ENCODE measurements at places on chromosomes 2 and 18. TPM values are rescaled to one million over a fixed set of nuclear protein-coding genes. Genes with fewer than 3 reads are reported as not detected.

DNA sequence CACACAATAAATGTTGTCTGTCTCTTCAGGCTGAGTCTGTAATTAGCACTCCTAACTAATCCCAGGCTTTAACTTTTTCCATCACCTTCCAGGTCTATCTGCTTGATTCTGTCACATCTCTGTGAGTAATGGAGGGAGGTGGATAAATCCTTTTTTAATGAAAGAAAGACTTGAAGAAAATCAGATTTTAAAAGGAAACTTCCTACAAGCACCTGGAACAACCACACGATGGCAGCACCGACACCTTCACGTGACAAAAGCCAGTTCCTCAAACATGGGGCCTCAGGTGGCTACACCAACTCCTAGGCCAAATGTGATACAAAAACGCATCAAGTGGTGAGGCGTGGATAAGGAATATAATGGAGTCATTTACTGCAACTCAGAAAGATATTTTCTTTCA is 41.8 kb downstream of the TGFBRAP1 start:
- H3K4me1 ChIP-seq: no peaks in the 10 kb centered on the region
- DNase-seq: peak; percentile 41
- no peaks in the 10 kb centered on the region for H3K27me3 ChIP-seq

DNA sequence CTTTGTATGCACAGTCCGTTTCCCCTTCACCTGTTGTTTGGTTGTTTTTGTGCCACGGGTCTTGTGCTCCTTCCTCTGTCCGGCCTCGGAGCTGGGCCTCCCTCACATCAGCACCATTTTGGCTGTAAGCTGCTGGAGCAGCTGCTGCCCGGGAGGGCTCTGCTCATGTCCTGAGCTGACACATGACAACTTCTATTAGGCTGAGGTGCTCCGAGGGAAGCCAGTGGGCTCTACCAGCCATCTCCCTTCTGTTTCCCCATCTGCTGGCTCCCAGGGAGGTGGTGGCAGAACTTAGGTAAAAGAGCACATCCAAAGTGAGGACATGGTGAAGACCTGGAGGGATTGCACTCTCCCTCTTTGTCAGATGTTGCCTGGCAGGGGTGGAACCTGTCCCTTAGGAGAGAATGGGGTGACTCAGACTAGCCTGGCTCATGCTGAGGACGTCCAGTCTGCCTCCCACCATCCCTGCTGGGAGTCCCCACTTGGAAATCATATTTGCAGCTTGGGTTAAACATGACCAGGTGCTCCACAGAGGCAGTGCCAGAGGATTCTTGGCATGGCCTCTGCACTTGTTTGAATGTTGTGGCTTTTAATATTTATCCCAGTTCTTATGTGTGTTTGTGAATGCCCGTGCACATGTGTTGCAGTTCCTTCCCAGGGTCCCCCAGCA is 49.8 kb upstream of the TNP1 start:
- no peak overlapping the region for H3K4me3 ChIP-seq
- no peaks in the 10 kb centered on the region for H3K27me3 ChIP-seq
- no peak for DNase-seq
- no peaks in the 10 kb centered on the region for H3K4me1 ChIP-seq
- no peaks in the 10 kb centered on the region for H3K36me3 ChIP-seq

GRCh38 chr18:6428851-6429395 is 14.2 kb upstream of the L3MBTL4 start:
- DNase-seq: no peak
- no peaks in the 10 kb centered on the region for H3K27me3 ChIP-seq
- no peak overlapping the region for H3K4me3 ChIP-seq
- no peaks in the 10 kb centered on the region for H3K36me3 ChIP-seq
- H3K4me1 ChIP-seq: no peaks in the 10 kb centered on the region

DNA sequence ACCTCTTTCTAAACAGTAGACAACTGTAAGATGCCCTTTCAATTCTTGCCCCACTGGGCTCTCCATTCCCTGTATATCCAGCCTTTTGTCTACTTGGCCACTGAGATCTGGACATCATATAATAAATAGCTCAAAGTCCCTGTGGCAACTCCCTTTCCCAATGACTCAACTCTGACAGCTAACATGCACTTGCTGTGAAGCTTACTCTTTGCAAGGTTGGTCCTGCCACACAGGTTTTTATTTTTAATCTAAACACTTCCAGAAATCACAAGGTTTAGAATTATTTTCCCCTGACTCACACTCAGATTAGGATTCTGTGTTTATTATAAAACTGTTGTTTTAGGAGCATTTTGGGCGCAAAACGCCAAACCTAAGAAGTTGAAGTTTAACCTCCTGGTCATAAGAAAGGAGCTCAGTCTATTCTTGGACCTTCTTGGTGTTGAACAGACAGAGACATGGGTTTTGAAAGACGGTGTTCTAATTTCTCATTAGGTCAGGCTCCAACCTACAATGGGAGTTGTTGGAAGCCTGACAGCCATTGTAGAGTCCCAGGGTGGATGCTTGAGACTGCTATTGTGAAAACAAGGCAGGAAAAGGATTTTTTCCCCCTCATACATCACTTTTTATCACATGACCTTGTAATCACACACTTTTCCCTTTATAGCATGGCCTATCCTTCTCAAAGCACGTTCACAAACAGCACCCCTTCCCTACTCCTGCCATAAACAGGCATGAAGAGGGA is 124.7 kb upstream of the SERPINE2 start:
- H3K4me3 ChIP-seq: no peak overlapping the region
- DNase-seq: no peak
- H3K36me3 ChIP-seq: no peaks in the 10 kb centered on the region

DNA sequence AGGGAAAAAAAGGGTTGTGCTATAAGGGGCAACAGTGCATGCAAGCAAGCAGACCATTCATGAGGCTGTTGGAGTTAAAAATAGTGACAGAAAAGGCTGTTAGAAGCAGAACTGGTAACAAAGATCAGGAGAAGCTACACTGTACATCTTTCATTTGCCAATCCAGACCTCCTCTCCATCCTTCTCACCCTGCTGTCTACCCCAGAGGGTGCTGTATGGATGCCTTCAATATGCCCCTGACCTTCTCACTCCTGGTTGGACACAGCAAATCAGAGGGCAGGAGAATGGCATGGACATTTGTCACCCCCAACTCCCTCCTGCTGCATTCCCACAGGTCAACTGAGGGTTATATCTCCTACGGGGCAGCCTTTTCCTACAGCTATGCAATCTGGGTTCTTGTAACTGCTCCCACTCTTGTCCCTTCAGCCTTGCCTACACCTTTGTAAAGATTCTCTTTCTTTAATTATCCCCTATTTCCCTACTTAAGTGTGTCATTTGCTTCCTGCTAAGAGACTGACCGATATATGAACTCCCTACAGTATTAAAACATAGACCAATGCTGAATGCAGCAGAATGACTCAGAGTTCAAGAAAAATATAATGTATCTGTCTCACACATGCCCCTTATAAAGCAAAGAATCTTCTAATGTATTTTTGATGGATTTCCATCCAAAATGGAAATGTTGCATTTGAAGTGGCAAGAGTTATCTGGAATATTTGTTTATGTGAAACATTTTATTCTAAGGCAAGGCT is 169.2 kb upstream of the NCKAP5 start:
- no peaks in the 10 kb centered on the region for H3K27me3 ChIP-seq
- H3K4me3 ChIP-seq: no peak overlapping the region
- no peak overlapping the region for H3K27ac ChIP-seq
- H3K4me1 ChIP-seq: no peaks in the 10 kb centered on the region
- no peak for DNase-seq

DNA sequence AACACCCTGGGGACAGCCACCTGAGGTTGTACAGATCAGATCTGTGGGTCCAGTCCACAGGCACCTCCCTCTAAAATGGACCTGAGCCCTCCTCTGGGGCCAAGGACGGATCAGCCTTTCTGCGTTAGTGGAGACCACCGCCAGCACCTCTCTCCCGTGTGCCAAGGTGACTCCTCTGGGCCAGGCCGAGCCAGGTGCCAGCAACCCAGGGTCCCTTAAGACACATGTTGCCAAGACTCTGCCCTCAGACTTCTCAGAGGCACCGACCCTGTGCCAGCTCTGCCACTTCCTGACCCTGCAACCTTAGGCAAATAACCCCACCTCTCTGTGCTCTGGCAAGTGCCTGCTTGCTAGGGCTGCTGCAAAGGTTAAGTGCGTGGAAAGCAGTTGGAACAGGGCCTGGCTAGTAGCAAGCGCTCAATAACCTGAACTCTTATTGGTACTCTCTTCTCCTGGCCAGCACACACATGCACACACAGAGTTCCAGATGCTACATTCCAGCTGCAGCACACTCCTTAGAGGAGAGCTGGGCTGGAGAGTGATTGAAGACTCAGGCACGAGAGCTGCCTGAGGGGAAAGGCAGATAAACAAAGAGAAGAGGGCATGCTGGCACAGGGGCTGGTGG is 105.6 kb downstream of the TNS1 start:
- DNase-seq: no peak
- no peak overlapping the region for H3K27ac ChIP-seq
- peaks cover 21% of the 10 kb centered on the region for H3K4me1 ChIP-seq
- H3K36me3 ChIP-seq: peaks cover 8% of the 10 kb centered on the region
- no peak overlapping the region for H3K4me3 ChIP-seq
- no peaks in the 10 kb centered on the region for H3K27me3 ChIP-seq

- no peaks in the 10 kb centered on the region for H3K36me3 ChIP-seq
- no peaks in the 10 kb centered on the region for H3K4me1 ChIP-seq
- H3K27ac ChIP-seq: no peak overlapping the region
- no peaks in the 10 kb centered on the region for H3K27me3 ChIP-seq
Measured at GRCh38 chr2:74679615-74680014, 25.6 kb downstream of the SEMA4F start.

DNA sequence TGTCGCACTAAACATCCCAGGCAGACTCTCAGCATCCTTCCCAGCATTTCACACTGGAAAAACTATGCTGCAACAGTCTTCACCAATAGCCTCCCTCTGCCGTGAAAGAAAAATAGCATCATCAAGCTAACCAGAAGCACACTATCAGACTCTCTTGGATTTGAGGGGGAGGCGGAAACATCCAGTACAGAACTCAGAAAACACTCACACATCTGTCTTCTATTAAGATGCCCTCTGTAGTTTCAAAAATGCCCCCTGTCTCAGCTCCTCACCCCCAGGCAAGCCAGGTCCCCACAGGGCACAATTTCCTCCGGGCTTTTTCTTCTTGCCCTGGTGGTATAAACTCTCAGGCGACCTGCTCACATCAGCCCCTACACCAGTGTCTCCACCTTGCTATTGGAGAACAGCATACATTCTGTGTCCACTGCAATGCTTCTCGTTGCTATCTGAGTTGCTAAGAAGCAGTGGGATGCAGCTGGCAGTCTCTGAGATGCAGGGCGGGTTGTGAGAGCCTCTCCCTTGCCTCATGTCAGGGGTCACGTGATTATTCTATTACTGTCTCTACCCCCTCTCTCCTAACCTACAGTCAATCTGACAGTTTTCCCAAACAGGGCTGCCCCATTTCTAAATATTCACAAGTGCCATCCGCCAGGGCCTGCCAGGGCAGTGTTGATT is 189.9 kb downstream of the INO80D start:
- H3K4me1 ChIP-seq: no peaks in the 10 kb centered on the region
- no peaks in the 10 kb centered on the region for H3K27me3 ChIP-seq
- no peaks in the 10 kb centered on the region for H3K36me3 ChIP-seq
- DNase-seq: no peak
- H3K27ac ChIP-seq: no peak overlapping the region

DNA sequence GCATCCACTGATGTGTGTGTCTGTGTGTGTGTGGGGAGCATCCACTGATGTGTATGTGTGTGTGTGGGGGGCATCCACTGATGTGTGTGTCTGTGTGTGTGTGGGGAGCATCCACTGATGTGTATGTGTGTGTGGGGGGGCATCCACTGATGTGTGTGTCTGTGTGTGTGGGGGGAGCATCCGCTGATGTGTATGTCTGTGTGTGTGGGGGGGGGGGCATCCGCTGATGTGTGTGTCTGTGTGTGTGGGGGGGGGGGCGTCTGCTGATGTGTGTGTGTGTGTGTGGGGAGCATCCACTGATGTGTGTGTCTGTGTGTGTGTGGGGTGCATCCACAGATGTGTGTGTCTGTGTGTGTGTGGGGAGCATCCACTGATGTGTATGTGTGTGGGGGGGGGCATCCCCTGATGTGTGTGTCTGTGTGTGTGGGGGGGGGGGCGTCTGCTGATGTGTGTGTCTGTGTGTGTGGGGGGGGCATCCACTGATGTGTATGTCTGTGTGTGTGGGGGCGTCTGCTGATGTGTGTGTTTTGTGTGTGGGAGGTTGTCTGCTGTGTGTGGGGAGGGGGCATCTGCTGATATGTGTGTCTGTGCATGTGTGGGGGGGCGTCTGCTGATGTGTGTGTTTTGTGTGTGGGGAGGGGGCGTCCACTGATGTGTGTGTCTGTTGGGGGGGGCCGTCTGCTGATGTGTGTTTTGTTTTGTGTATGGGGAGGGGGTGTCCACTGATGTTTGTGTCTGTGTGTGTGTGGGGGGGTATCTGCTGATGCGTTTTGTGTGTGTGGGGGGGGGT is 125.9 kb downstream of the NFATC1 start:
- peaks cover 14% of the 10 kb centered on the region for H3K4me1 ChIP-seq
- DNase-seq: no peak
- H3K27me3 ChIP-seq: peaks cover 25% of the 10 kb centered on the region
- no peak overlapping the region for H3K4me3 ChIP-seq
- H3K36me3 ChIP-seq: no peaks in the 10 kb centered on the region

DNA sequence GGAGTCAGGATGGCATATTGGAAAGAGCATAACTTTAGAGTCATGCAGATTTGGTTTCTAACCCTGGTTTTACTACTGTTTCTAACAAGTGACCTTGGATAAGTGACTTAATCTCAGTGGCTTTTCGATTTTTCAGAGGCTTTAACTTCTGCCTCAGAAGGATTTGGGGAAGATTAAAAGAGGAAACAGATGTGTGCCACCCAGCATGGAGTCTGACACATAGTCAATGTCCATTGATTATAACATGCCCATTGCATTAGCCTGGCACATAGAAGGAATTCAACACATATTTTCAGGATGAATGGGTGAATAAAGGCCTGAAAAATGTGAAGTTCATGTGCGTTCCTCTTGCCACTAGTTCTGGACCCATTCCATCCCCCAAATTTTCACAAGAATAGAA is 438.2 kb downstream of the EPHA4 start:
- H3K4me1 ChIP-seq: no peaks in the 10 kb centered on the region
- DNase-seq: no peak
- H3K4me3 ChIP-seq: no peak overlapping the region
- H3K27ac ChIP-seq: no peak overlapping the region

Gene IL36A
- polyA plus RNA-seq: not detected

Gene MSH2
- 0.74 TPM for polyA plus RNA-seq

Gene IL1A
- 0.83 TPM for polyA plus RNA-seq

Gene MOB1A
- polyA plus RNA-seq: 30.1 TPM

Gene DUSP2
- 275 TPM for polyA plus RNA-seq

Measured in CD14-positive monocyte (primary cell).